H9 (cell line): ENCODE measurements at places on chromosomes 12 and 14. TPM values are rescaled to one million over a fixed set of nuclear protein-coding genes. Genes with fewer than 3 reads are reported as not detected.

Gene DAAM1
- 19.5 and 21.7 TPM in 2 replicates for total RNA-seq

- H3K36me3 ChIP-seq, result no peaks in the 10 kb centered on the region
- H3K27me3 ChIP-seq, result no peaks in the 10 kb centered on the region
- no peaks in the 10 kb centered on the region; the same call in 1 of the 2 replicates for H3K4me1 ChIP-seq
- no peak overlapping the region for H3K27ac ChIP-seq
Measured at GRCh38 chr12:66965621-66966020, 286.7 kb upstream of the GRIP1 start.

Gene ARHGEF40
- total RNA-seq, result 71.1 and 71.4 TPM in 2 replicates

GRCh38 chr12:41777064-41777790, 367.4 kb downstream of the GXYLT1 start:
- no peaks in the 10 kb centered on the region for H3K27me3 ChIP-seq
- H3K4me3 ChIP-seq, result no peak overlapping the region
- no peaks in the 10 kb centered on the region; the same call in 1 of the 3 replicates for H3K36me3 ChIP-seq

DNA sequence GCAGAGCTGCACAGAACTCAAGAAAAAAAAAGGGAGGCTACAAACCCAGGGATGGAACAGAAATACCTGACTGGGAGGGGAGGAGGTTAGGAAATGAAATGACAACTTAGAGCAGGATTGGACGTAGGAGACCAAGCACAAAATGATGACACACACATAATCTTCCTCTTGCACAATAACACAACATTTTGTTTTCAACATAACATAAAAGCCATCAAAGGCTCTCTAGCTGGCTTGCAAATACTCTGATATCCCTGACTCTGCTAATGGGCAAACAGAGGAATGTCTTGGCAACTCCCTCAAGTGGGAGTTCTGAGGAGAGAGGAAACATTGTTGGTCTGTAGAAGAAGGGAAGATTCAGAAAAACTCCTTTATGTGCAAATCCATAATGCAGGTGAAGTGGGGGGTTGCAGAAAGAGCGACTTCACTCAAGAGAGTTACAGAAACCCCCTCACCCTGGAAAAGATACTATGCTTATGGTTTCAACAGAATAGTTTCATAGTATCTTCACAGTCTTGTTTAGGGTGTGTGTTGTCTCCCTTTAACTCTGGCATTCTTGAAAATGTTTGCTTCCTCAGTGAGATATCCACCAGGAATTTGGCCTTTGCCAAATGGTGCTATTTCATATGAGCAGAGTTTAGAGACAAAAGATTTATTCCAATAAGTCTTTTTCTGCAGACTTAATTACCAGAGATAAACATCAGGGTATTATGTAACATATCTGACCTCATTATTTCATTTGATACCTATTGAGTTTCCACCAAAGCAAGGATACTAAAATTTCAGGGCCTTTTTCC, 43.8 kb upstream of the LTBP2 start:
- peaks cover 20% of the 10 kb centered on the region for H3K36me3 ChIP-seq
- no peak for DNase-seq
- no peak overlapping the region for H3K27ac ChIP-seq

GRCh38 chr14:96260341-96260821, 4.4 kb downstream of the BDKRB1 start:
- no peak for DNase-seq
- H3K27me3 ChIP-seq, result no peaks in the 10 kb centered on the region
- no peaks in the 10 kb centered on the region for H3K36me3 ChIP-seq
- H3K27ac ChIP-seq, result no peak overlapping the region
- no peak overlapping the region for H3K4me3 ChIP-seq

DNA sequence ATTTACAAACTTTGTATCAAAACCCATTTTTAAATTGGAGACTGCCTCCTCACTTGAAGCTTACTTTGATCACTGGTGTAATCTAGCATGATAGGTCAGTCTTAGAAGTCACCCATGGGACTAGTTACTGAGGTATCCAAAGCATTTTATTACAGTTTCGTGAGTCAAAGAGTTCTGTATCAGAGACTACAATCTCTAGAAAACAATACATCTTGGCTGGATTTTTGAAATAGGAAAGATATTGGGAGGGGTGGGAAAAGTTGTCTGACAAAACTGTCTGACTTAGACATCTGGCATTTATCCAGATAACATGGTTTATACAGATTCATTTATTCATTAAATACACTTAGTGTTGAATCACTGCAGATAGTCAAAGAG, 173.5 kb upstream of the PDZRN4 start:
- no peak overlapping the region for H3K27ac ChIP-seq
- H3K4me3 ChIP-seq, result no peak overlapping the region
- DNase-seq, result no peak
- no peaks in the 10 kb centered on the region for H3K27me3 ChIP-seq
- no peaks in the 10 kb centered on the region for H3K4me1 ChIP-seq
- peaks cover 16% of the 10 kb centered on the region for H3K36me3 ChIP-seq

- no peak overlapping the region for H3K27ac ChIP-seq
- H3K36me3 ChIP-seq, result no peaks in the 10 kb centered on the region
- no peaks in the 10 kb centered on the region for H3K27me3 ChIP-seq
- no peak for DNase-seq
- no peaks in the 10 kb centered on the region for H3K4me1 ChIP-seq
Measured at GRCh38 chr12:115691123-115691522, 586.4 kb downstream of the MED13L start.

Gene NANOG
- total RNA-seq, result 199 and 211 TPM in 2 replicates

Gene CBLN3
- total RNA-seq, result 0.39 and 0.44 TPM in 2 replicates

GRCh38 chr12:50102131-50102531, 1.7 kb upstream of the GPD1 start:
- H3K4me3 ChIP-seq, result no peak overlapping the region
- no peaks in the 10 kb centered on the region; the same call in 1 of the 2 replicates for H3K4me1 ChIP-seq
- H3K36me3 ChIP-seq, result peaks cover 43% of the 10 kb centered on the region
- no peak overlapping the region for H3K27ac ChIP-seq
- no peak for DNase-seq

DNA sequence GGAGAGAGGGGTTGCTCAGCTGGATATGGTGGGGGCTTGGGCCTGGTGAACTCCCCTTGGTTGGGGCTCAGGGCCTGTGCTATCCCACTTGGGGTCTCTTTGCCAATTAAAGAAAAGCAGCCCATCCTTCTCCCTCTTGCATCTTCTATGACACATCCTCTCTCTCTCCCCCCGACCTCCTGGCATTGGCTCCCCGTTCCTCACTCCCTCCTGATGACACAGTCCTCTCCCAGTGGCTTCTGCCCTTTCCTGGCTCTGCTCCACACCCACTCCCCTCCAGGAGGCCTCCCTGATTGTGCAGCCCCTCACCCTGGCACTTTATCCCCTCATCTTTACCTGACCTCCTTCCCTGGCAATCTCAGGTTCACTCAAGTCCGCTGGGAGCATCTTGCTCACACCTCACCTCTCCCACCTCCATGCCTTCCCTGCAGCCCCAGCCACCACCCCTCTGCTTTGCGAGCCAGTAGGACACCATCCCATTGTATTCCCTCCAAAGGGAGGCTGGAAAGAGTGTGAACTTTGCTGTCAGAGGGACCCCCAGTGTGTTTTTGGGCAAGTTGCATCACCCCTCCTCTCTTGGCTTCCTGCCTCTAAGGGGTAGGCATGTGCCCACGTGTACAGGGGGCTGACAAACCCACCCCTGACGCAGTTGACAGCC, 10.7 kb downstream of the KRT80 start:
- H3K4me1 ChIP-seq, result peaks cover 2% of the 10 kb centered on the region; the same call in 1 of the 2 replicates
- DNase-seq, result no peak
- no peak overlapping the region for H3K27ac ChIP-seq
- no peaks in the 10 kb centered on the region for H3K36me3 ChIP-seq
- peak overlapping the region; percentile 55; the same call in 1 of the 3 replicates for H3K4me3 ChIP-seq
- H3K27me3 ChIP-seq, result no peaks in the 10 kb centered on the region

DNA sequence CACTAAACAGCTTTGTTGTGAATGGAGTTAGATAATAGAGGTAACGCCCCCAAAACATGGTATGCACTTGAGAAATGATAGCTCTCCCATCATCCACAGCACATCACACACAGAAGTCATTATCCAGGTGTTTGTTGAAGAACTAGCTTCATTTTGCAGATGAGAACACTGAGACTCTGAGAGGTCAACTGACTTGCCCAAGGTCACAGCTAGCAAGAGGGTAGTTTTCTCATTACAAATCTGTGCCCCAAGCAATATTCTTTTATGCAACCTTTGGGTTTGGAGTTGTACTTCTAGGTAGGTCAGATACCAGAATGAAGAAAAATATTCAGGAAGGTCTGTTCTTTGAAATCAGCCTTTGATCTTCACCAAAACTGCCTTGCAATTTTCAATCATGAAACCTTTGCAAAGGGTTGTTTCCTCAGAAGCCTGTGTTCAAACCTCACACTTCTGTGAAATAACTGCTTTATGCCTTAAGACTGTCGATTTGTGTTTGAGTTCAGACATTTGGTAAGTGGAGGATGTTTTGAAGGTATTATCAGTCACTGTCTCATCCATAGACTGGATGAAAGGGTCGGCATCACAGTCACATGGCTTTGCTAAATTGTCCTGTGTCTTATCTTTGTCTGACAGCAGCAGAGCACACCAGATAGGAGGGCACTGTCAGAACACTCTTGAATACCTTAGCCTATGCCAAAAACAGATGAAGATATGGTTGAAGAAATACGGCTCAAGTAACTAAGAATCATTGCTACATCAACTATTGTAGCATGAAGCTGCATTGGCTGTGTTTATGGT, 233.2 kb upstream of the BTG1 start:
- no peaks in the 10 kb centered on the region for H3K27me3 ChIP-seq
- H3K4me1 ChIP-seq, result no peaks in the 10 kb centered on the region
- DNase-seq, result no peak
- H3K36me3 ChIP-seq, result no peaks in the 10 kb centered on the region
- no peak overlapping the region for H3K27ac ChIP-seq

DNA sequence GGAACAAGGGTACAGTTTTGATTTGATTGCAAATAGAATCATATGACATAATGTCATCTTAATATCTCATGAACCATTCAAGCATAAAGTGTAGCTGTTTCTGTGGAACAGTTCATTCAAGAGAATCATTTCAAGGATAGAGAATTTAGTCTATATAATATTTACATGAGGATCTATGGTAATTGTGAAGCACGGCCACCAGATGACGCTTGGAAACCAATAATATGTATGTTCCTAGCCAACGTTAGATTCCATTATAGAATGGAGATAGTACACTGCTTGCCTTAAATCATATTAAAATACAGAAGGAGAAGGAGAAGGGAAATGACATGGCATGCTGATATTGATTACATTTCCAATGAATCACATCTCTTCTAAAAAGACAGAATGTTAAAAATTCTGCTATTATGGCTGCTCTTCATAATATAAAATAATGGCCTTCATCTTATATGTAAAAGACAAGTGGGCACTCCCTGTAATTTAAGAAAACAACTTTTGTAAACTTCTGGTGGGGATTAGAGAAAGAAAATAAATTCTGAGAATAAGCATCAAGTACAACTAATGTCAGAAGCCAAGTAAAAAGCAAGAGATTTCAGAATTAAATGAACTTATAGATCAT, 351.0 kb downstream of the NAV3 start:
- no peaks in the 10 kb centered on the region; the same call in 1 of the 2 replicates for H3K4me1 ChIP-seq
- no peak overlapping the region for H3K4me3 ChIP-seq
- H3K36me3 ChIP-seq, result no peaks in the 10 kb centered on the region
- H3K27me3 ChIP-seq, result no peaks in the 10 kb centered on the region
- DNase-seq, result no peak
- no peak overlapping the region for H3K27ac ChIP-seq

DNA sequence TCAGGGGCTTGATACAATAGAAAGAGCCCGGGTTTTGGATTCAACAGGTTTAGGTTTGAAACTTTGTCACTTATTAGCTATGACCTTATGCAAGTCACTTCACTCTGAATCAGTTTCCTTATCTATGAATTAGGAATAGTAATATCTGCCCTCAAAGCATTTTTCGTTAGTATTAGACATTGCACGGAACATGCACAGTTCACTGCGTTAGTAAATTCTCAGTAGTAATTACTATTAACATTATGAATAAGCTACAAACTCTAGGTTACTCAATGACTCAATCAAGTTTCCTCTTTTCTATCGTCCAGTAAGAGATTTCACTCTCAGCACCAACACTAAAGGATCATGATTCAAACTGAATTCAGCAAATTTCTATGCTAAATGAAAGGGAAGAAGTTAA, 150.3 kb downstream of the CEP83 start:
- peaks cover 17% of the 10 kb centered on the region for H3K36me3 ChIP-seq
- H3K4me1 ChIP-seq, result peaks cover 7% of the 10 kb centered on the region; the same call in 1 of the 2 replicates
- no peak for DNase-seq
- no peaks in the 10 kb centered on the region for H3K27me3 ChIP-seq
- H3K27ac ChIP-seq, result no peak overlapping the region
